ENCODE measurements at places on chromosomes 12 and 14.

GRCh38 chr12:51900323-51900889, 6.9 kb upstream of the ACVRL1 start:
- no peak for DNase-seq

DNA sequence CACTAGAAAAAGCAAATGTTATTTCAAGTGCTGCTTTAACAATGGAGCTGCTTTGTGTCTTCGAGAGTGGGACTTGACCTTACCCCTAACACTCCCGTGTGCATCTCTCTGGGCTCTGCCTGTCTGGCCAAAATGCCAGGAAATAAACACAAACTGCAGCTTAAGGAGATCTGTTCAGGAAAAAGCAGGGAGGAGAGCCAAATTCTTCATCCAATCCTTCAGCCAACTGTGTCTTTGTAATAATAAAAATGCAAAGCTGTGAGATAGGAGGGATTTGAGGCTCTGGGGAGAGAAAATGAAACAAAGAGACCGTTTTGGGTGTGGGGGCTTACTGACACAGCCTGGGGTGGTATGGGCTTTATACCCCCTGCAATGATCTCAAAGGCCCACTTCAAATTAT, 85.8 kb upstream of the WSCD2 start:
- DNase-seq, result no peak

DNA sequence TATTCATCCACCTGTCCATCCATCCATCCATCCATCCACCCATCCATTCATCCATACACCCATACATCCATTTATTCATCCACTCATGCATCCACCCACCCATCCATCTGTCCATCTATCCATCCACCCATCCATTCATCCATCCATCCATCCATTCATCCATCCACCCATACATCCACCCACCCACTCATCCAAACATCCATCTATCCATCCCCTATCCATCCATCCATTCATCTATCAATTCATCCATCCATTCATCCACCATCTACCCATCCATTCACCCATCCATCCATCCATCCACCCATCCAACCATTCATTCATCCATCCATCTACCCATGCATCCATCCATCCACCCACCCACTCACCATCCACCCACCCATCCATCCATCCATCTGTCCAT, 142.6 kb upstream of the SFSWAP start:
- no peak for DNase-seq

DNA sequence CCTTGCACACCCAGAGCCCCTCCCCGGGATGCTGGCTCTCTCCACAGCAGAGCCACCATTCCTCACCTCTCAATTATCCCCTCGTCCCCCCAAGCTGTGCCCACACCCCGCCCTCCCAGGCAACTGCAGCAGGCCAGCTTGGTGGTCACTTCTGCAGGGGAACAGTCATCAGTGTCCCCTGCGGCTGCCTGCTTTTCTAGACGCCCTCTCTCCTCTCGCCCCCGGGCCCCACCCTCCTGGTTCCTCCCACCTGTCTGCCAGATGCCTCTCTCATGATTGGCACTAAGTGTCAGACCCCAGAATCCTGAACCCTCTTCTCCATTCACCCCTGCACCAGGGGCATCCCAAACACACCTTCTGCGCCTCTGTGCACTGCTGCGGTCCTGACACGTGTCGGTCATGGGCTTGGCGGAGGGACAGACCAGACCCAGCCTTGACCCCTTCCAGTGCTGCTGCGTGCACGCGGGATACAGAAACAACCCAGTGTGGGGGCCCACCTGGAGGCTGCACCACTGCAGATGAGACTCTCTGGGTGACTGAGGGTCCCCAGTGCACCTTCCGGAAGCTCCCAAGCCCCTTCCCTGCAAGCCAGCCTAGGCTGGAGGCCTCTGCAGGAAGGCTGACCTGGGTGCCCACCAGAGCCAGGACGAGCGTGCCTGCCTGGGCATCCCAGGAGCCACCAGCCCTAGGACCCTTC, 99.5 kb downstream of the SETD3 start:
- no peak for DNase-seq

DNA sequence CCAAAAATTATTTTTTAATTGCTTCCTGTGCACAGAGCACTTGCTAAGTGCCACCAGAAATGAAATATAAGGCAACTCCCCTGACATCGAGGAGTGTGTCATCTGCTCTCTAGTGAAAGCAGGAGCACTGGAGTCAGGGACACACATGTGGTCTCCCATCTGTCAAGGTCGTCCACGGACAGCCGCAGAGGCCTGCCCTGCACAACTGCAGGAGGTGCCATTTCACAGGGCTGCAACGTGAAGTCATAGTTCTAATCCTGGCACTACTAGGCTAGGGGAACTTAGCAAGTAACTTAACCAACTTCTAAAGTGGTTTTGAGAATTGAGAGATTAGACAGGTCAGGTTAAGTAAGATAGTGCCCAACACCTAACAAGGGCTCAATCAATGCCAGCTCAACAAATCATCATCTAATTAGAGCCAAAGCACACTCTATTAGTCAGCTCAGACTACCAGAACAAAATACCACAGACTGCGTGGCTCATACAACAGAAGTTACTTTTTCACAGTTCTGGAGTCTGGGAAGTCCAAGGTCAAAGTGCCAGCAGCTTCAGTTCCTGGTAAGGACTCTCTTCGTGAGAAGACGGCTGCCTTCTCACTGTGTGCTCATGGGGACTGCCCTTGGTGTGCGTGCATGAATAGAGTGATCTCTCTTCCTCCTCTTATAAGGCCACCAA, 30.7 kb downstream of the FOXN3 start:
- no peak for DNase-seq

GRCh38 chr12:71393625-71394024, 46.0 kb upstream of the LGR5 start:
- DNase-seq, result no peak

DNA sequence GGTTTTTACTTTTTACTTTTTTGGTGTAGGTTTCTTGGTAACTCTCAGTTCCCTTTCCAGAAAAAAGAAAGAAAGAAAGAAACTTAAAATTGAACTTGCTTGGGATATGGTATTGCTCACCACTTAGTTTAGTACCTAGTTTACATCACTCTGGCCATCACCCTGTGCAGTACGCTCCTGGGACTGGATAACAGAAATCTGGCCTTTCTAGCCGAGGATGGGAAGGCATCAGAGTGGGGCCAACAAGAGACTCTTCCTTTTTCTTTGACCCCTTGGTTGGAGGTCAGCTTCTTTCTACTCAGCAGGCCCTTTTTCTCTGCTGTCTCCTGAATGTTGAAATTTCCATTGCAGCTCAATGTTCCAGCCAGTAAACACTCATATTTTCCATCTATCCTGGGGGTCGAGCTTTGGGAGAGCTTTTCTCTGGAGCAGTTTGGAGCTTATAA, 156.6 kb downstream of the TGFB3 start:
- no peak for DNase-seq

DNA sequence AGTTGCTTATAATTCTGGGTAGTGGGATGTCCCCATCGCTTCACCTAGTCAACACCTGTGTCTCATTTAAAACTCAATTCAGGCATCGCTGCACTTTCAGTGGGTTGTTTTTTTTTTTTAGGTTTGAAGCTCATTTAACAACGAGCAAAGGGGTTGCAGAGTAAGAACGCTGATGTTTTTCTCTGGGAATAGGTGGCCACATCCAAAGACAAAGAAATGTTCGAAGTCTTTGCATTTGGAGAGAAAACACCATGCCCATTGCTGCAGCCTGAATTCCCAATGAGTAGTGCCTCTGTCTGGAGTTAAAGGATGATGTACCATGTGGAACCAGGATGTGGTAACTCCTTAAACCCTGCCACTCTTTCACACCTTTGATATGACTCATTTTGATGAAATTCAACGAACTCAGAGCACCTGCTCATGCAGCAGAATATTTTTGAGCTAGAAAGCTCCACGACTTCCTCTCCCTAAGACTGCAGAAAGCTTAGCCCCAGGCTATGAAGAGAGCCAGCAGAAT, 35.1 kb upstream of the BATF start:
- no peak for DNase-seq

DNA sequence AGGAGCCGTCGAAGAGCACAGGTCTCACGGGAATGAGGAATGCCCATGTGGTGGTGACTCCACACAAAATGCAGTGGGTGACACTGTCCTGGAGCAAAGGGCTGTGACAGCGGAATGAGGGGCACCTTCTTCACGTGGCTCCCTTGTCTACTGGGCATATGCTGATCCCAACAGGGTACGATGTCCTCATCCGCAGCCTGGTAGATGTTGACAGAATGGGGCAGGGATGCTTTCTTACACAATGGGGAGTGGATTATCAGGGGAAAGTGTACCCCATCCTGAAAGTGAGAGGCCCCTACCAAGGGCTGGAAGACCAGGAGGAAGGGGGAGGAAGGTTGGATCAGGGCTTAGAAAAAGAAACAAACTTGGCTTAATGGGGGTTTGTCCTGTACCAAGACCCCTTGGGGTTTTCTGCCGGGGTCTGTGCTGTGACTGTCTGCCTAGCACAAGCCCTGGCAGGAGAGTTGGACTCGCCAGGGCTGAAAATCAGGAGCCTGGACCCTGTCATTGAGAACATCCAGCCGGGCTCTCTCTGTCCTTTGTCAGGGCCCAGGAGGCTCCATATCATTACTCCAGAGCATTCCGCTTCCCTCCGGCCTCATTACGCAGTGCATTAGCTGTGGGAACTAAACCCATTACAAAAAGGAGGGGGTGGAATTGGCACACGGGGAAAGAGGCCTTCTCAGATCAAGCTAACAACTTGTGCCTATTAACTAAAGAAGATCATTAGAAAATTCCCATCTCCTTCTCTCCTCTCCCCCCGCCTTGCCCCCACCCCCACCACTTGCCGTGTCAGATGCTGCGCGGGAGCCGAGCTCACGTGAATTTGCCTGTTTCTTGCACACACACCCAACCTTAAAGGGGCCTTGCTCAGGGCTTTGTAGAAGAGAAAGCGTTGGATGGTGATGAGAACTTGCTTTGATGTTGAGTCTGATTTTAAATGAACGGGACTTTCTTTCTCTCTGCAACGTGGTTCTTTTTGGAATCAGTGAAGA, 171.8 kb upstream of the PARP11 start:
- no peak for DNase-seq

DNA sequence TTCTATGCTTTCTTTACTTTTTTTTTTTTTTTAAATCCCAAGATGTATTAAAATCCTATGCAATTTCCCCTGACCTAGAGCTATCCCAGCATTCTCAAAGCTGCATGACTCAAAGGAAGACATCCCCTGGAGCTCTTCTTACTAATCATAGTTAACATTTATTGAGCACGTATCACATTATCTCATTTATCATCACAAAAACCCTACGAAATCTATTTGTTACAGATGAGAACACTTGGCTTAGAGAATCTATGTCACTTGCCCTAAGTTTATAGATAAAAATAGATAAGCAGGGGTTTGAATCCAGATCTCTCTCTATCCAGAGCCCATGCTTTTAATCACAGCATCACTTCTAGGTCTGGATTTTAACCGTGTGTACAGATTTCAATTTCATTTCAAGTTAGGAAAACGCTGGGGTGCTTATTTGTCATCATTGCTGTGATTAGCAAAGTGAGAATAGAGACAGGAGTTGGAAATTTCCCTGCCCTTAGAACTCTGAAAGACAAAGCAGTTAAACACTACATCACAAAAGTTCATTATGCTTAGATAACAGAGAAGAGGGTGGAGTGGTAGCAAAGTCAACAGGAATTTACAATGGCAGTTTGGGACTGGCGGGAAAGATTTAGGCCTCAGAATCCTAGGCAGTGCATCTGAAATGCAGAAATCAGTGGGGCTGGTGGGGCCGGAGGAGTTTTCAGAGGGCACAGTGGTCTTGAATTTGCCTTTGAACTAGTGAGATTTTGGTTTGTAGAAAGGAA, 177.7 kb upstream of the FRMD6 start:
- no peak for DNase-seq

DNA sequence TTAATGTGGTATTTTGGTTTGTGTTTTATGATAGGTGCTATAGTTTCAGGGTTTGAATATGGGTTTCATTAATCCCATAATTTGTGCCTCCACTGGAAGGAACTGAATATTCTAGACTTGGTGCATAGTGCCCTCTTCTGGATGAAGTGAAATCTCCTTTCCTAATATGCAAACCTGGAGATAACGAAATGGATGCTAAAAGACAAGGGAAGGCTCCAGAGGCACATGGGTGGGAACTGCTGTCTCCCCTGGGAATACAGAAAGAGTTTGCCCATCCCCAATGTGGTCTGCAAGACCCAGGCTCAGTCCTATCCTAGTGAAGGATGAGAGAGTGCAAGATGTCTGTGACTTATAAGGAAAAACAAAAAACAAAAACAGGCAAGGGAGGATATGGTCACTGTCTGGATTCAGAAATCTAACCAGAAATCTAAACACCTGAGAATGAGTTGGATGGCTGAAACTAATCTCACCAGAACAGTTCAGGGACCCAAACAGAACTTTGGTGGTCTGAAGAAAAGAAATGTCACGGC, 142.3 kb upstream of the TMPO start:
- DNase-seq, result peak; percentile 33

DNA sequence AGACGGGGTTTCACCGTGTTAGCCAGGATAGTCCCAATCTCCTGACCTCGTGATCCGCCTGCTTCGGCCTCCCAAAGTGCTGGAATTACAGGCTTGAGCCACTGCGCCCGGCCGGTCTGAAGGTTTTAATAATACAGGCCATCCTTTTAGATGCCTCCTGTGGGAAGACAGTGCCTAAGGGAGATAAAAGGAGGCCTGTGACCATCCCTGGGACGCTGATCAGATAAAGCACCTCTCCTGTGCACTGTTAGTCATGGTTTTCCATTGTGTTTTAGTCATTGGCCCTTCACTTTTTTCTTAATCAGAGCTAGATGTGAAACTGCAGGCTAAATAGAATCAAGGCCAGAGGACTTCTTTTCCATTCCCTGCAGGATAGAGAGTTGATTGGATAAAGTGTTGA, 7.6 kb upstream of the ACADS start:
- DNase-seq, result no peak

- no peak for DNase-seq
Measured at GRCh38 chr12:81172851-81173250, 95.0 kb downstream of the ACSS3 start.

GRCh38 chr14:22266142-22266442, 322.9 kb downstream of the DAD1 start:
- no peak for DNase-seq

GRCh38 chr12:32548691-32549281, 130.3 kb upstream of the DNM1L start:
- DNase-seq, result no peak

DNA sequence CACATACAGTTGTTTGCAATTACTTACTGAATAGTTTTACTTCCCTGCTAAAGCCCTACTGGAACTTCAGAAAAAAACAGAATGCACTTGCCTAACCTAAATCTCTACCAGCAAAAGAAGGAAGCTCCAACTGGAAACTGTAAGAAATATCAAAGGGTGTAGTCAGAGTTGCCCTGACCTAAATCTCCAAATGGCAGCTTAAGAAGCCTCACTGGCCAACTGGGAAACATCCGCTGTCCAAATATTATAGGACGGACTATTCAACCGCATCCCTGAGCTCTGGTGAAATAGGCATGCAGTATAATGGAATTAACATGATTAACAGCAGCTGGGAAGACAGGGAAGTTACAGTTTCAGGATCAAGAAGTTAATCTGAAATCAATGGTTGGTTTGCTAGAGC, 24.3 kb downstream of the ANAPC7 start:
- no peak for DNase-seq

- DNase-seq, result no peak
Measured at GRCh38 chr12:96606644-96607043, 117.3 kb downstream of the CFAP54 start.

GRCh38 chr12:75815756-75816155, 215.8 kb downstream of the PHLDA1 start:
- no peak for DNase-seq
